ENCODE measurements at places on chromosomes 4 and X.

DNA sequence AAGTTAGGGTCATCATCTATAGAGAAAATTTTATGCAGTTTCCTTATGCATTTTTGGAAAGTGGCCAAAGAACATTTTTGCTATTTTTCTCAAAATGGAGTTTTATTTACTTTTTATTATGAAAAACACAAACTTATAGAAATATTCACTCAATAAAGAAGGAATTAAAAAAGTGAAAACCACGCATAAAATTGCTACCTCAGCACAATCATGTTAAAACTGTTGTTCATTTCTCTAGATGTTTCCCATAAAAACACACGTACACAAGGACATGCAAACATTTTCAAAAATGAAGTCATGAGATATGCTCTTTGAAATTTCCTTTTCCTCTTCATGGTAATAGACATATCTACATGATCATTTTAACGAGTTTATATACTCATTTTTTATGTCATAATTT is 536.8 kb upstream of the MAGEB18 start:
- no peak for DNase-seq

DNA sequence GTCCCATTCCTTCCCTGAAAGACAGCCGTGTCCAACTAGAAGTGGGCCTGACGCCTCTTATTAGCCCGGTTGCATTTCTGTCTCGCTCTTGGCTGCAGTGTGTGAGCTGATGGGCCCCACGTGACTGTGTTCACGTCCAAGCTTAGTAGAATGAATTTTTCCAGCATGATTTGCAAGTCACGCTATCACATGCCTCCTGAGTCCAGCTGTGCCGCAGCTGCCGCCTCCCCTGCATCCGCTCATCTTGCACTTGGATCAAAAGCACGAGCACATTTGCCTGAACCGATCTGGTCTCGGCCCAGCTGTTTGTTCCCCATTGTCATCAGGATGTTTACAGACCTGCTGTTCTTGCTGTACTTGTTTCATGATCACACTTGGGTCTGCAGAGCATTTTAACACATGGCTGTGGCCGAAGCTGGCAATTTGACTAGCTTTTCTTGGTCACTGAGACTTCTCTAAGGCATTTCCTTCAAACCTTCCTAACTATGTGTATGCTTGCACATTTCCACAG is 126.5 kb downstream of the KIT start:
- DNase-seq, result peak; percentile 96

DNA sequence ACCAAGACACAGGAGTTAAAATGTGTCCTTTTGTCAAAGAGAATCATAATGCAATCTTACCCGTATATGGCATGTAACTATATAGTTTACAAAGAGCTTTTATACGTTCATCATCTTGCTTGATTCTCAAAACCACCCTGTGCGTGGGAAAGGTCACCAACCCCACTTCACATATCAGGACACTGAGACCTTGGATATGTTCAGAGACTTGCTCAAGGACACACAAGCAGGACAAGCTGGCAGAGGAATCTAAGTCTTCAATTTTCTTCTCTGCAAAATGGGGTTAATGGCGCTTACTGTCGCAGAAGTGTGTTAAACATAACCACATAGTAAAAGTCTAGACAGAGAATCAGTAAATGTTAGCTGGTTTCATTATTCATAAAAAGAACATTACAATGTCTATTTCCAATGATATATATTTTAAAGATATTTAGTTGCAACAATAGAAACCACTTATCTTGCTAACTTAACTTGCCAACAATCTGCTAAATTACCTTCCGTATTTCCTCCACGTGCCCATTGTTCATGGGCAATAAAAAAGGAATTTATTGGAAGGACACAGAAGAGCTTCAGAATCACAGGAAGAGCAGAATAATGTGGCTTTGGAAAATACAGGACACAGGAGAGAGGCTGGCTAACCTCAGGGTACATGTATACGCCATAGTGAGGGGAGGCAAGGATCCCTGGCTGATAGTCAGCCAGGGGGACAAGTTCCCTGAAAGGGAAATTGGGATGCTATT is 64.6 kb upstream of the TAPT1 start:
- no peak for DNase-seq

- peak; percentile 93 for DNase-seq
These were observed 3.6 kb downstream of the NOCT start for GRCh38 chr4:139018971-139019758.

DNA sequence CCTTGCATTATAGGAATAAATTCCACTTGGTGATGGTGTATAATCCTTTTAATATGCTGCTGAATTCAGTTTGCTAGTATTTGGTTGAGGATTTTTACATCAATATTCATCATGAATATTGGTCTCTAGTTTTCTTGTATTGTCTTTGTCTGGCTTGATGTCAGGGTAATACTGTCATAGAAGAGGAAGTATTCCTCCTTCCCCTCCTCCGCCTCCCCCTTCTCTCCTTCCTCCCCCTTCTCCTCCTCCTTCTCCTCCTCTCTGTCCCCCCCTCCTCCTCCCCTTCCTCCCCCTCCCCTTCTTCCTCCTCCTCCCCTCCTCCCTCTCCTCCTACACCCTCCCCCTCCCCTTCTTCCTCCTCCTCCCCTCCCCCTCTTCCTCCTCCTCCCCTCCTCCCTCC is 65.8 kb downstream of the RGS12 start:
- no peak for DNase-seq

DNA sequence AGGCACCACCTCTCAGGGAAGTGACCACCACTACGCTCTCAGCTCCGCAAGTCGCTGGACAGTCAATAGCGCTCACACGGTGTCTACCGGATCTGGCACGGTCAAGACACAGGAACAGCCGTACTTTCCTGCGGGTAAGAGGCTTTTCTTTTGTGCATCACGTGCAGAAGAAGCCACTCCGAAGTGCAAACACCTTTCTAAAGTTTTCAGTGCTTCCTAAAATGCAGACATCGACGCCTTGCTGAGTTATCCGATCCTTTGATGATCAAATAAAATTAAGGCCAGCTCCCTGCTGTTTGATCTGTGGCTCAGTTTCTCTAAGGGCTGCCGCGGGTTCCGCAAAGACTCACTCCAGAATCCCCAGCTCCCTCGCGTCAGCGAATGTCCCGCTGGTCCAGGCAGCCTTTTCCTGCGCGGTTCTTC is 71.8 kb downstream of the FBXO8 start:
- DNase-seq, result no peak

DNA sequence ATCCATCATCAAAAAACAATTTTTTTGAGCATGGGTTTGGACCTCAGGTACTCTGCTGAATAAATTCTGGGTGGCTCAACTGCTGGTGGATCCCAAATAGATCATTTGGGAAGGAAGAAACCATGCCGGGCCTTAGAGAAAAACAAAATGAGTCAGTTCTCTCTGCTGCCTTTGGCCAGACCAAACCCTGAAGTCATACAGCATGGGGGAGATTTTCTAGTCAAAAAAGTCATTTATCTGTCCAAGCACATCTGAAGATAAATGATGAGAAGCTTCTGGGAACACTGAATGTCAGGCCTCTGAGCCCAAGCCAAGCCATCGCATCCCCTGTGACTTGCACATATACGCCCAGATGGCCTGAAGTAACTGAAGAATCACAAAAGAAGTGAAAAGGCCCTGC is 261.4 kb downstream of the DHX15 start:
- DNase-seq, result no peak

GRCh38 chr4:102089850-102090621 is 255.2 kb downstream of the SLC39A8 start:
- DNase-seq, result no peak

DNA sequence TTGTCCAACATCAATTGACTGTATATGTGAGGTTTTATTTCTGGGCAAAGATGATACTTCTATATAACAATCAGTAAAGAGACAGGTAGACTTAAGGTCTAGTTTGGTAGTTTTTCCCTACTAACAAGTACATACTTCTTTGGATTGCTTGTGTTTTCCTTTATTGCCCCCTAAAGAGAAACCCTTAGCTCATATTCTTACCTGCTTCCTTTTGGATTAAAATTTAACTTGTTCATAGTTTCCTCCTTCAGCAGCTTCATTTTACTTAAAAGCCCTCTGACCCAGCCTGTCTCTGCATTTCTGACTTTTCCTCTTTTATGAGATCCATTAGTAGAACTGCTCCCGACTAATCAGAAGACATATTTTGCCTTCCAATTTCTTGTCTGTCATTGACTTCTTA is 75.7 kb upstream of the GPC4 start:
- no peak for DNase-seq

- DNase-seq, result no peak
These were observed 12.9 kb downstream of the ING2 start for GRCh38 chr4:183517781-183518180.

DNA sequence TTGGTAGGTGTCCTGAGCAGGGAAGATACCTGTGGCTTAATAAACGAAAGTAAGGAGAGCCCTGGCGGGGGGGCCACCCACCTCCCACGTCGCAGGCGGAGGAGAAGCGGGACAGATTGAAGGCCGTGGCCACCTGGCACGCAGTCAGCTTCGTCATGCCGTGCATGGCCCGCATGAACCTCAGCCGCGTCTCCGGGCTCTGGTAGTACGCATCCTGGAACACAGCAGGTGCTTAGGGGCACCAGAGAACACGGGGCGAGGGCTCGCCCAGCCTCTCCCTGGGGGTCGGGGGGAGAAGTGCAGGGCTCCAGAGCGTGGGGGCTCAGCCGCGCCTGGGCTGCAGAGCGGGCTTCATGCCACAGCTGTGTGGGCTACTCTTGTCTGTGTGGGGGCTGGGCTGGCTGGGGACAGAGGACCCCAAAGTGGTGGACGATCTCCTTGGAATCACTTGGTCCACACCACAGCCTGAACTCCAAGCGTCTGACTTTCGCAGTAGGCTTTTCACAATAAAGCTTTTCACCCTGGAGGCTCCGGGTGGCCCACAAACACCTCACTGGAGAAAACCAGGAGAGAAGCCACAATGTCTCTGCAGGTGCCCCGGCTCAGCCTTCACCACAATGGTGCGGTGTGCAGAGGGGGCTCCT is 27.1 kb upstream of the SLC25A6 start:
- DNase-seq, result no peak

- no peak for DNase-seq
These were observed 161.9 kb downstream of the RELL1 start for GRCh38 chr4:37524267-37524666.

DNA sequence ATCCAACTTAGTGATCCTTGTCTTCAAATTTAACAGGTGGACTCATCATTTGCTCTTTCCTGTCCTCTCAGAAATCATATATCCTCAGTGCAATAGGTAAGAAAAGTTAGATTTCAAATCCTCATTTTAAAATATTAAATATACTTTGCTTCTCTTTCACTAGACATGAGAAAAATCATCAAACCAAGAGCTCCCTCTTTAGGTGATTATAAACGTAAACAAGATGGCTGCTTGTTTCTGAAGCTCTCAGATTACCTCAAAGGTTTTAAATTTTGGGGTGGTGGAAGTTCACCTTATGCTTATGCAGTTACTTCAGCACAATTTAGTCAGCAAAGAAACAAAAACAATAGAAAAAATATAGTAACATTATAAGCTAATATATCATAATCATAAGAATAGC is 27.3 kb downstream of the CSN3 start:
- DNase-seq, result peak; percentile 1

GRCh38 chr4:99811850-99812249 is 4.8 kb upstream of the DAPP1 start:
- no peak for DNase-seq

- DNase-seq, result no peak
These were observed 7.6 kb upstream of the DCLK2 start for GRCh38 chr4:150070464-150071170.

GRCh38 chr4:123246085-123246484 is 150.5 kb upstream of the SPRY1 start:
- no peak for DNase-seq

Measured in fibroblast of skin of abdomen (primary cell).